Renal cortical epithelial cell (primary cell): ENCODE measurements at places on chromosomes 7 and 10.
A peak's percentile ranks its signal among the peaks of the same experiment; 100 is the strongest.

DNA sequence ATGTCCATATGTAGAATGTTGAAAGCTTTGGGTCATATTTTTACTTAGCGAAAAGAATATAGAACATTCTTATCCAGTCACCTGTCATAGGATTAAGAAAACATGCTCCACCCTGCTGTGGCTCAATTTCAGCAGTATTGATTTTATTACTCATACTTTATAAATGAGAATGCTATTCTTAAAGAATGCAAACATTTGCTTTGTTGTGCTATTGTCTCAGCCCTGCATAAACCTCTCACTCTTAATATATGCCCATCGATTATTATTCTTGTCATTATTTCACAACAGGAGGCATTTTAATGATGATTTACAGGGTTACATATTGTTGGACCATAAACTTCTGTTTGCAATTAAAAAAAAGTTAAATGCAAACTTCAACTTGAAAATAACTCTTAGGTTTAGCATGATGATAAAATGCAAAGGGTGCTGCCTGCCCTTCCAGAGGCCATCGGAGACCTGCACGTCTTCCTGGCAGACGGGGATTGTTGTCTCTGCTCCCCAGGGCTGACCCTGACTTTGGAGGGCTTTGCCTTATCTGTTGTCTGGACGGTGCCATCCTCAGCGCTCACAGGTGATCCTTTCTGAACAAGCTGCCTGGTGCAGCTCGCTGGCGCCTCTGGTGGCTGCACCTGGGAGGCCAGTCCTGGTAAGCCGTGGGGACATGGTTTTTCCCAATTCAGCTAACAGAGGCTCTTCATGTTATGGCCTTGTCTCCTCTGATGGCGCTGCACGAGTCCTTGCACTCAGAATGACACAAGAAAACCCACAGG lies 50.0 kb upstream of the SHH start:
- peak; percentile 33 for DNase-seq

- DNase-seq = no peak
Observed at GRCh38 chr10:22324413-22324812, 3.5 kb downstream of the BMI1 start.

DNA sequence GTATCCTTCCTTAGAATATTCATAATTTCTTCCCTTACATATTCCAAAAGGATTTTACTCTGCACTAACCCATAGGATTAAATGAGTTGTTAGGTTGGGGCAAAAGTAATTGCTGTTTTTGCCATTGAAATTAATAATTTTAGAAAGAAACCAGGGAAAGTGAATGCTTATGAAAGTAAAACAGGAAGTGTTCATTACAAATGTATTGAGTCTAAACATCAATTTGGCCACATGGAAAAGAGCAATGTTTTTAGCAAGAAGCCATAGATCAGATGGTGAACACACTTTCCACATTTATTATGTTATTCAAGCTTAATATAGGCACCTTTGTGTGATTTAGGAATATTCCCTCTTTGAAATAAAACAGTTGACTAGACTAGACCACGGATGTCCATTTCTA lies 102.9 kb downstream of the SUGCT start:
- DNase-seq = no peak

- no peak for DNase-seq
Observed at GRCh38 chr10:69871074-69871473, 69.4 kb downstream of the COL13A1 start.

GRCh38 chr7:149846436-149847046 lies 8.4 kb downstream of the ZNF862 start:
- no peak for DNase-seq

- no peak for DNase-seq
Observed at GRCh38 chr10:1264001-1264400, 207.8 kb downstream of the WDR37 start.

DNA sequence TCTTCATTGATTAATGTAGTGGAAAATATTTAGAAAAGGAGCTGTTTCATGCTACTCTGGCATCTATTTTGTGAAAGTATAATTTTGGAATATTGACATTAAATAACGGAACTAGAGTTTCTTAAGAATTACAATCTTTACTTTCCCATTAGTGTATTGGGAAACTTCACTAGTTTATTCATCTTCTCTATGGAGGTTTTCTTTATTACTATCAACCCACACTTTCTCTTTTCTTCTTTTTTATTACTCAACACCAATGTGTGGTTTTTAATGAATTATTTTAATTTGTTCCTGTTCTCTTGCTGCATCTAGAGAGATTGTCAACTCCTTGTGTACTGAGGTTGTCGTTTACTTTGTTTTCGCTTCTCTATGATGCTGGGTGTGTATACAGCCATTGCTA lies 20.4 kb upstream of the ITGB8 start:
- DNase-seq = no peak

DNA sequence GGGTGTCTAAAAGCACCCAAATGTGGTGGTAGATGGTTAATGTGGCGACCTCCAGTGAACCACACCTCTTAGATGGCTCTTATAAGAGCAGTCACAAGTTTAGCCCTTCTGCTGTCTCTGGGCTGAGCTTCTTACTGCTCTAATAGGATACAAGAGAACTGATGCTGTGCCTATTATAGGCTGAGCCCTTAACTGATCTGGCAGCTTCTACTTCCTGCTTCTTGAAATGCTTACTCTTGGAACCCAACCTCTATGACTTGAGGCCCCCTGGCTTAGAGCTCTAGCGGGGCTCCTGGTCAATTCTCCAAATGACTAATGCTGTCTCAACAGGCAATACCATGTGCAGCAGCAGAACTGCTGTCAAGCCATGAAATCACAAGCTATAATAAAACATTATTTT lies 35.0 kb upstream of the LSM8 start:
- DNase-seq = no peak

GRCh38 chr10:17644485-17644943 lies 563 bp downstream of the STAM start:
- no peak for DNase-seq
